ENCODE measurements at places on chromosomes 1 and 21.

- peak; percentile 42 for DNase-seq
Observed at GRCh38 chr1:227766015-227766634, 30.9 kb downstream of the SNAP47 start.

DNA sequence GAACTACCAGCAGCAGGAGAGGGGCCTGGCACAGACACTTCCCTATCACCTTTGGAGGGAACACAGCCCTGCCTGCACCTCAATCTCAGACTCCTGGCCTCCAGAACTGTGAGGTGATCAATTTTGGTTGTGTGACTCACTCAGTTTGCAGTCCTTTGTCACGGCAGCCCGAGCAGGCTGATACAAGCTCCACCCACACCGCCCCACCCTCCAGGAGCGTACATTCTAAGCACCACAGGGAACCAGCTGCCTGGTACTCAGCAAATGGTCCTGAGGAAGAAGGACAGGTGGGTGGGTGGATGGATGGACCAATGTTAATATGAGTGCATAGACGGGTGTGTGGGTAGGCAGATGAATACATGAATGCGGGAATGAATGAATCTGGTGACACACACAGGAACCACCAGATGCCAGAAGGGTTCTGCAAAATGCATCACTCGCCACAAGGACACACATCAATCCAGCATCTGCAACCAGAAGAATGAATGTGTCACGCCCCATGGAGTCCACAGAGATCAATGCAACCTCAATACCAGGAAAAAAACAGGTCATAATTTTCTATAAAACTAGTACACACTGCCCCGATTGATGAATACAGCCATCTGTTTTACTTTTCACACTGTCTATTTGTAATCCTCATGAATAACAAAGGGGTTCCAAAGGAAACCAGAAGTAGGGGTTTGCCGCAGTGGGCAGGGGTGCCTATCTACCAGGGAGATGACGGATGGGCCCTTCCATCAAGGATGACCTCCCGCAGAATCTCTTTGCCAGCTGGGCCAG, 284.5 kb downstream of the NPHP4 start:
- no peak for DNase-seq

DNA sequence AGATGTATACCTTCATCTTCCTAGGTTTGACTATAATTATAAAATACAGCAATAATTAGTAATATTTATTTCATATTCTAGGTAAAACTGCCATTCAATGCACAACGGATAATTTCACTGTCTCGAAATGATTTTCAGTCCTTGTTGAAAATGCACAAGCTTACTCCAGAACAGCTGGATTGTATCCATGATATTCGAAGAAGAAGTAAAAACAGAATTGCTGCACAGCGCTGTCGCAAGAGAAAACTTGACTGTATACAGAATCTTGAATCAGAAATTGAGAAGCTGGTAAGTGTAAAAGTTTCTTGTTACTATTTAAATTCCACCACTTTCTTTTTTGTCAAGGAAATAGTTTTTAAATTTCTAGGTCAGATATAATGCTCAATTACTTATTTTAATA, 30.7 kb downstream of the BACH1 start:
- DNase-seq = no peak

DNA sequence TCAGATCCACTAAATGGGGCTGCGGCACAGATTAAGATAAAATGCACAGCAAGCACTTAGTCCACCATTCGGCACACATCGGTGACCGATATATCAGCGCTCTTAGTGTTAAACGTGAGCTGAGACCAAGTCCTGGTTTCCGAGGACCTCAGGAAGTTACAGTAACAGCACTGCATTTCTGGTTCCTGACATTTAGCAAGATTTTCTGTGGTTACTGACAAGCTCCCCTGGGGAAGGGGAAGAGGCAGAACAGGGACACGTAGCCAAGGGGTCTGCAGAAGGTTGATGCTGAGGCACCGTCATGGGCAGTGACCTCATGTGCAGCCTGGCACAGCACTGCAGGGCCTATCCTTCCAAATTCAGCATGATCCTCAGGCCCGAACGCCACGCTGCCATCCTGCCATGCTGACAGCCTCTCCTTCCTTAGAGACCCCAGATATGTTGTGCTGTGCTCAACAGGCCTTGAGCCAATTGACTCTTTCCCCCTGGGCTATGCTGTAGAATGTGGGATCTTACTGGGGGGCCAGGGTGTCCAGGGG, 13.4 kb upstream of the PEF1 start:
- no peak for DNase-seq

DNA sequence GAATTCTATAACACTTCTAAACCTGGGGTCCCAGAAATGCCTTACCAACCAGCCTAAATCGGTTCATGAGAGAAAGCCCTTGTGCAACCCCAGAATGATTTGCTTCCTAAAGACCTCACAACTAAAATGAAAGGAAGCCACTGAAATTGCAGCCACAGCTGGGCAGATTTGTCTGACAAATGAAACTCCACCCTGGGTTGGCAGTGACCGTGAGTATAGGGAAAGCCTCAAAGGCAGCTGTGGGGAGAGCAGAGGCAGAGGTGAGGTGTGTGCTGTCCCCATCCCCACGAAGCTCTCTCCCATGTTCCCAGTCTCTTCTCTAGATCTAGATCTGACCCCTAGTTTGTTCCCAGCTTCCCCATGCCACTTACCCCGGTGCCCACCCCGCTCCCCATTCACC, 23.1 kb downstream of the RHBDL2 start:
- no peak for DNase-seq

- DNase-seq = no peak
Observed at GRCh38 chr1:185267701-185268100, 49.3 kb downstream of the IVNS1ABP start.

DNA sequence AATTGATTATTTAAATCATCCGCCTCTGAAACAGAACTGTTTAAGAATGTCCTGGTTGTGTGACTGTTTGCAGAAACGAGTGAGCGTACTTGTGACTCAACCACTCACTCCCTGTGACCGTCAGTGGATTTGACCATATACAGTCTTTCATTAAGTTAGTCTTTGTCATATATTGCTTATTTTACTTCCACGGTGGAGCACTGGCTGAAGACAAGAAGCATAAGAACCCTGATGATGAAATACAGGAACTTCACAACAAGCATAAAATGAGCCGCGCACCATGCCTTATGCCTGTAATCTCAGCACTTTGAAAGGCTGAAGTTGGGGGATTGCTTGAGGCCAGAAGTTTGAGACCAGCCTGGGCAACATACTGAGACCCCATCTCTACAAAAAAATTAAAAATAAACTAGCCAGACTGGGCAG, 194.0 kb downstream of the TOMM20 start:
- no peak for DNase-seq

GRCh38 chr1:83596331-83596730, 402.6 kb downstream of the TTLL7 start:
- DNase-seq = no peak

DNA sequence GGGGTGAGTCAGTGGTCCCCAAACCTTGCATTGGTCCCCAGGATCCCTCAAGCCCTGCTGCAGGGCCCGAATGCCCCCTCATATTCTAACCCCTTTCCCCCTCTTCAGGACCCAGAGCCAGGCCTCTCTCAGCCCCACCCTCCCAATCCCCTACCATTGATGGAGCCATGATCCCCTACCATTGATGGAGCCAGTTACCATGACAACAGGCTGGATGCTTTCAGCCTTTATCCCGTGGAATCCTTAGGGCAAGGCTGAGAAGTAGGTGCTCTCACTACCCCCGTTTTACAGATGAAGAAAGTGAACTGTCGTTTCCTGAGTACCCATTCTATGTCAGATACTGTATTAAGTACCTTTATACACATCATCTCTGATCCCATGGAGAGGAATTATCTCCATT, 70.8 kb downstream of the EPHB2 start:
- no peak for DNase-seq

DNA sequence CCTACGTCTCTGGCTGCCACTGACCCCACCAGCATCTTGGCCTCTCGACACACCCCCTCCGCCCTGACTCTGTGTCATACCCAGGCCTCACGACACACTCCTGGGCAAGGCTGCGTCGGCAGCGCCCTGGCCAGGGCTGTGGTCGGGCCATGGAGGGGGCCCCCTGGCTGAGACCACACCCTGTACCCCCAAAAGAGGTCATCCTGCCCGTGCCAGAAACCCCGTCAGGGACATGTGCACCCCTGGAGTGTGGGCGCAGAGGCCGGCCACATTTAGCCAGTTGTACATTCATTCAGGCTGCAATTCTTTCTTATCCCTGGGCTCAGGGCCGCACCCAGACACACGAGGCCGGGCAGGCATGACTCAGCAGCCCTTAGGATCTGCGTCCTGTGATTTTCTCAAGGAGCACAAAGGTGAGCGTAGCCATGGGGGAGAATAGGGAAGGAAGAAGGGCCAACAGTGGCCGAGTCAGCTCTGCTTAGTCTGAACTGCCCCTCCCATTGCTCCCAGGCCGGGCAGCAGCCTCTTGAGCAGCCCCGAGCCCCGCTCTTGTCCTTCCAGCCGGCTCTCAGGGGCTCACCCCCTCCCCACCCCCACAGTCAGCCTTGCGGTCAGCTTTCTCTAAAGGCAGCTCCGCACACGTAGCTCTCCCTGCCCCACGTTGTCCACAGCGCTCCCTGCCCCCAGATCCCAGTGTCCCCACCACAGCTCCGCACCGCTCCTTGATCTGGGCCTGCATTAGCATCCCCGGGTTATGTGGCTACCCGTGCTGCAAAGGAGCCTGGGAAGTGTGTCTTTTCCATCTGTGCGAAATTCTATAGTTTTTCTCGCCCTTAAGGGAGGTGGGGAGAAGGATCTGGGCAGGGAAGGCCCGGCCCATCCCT, 7.9 kb downstream of the CSTB start:
- no peak for DNase-seq

- DNase-seq = no peak
Observed at GRCh38 chr1:163213626-163214025, 10.9 kb upstream of the RGS5 start.

DNA sequence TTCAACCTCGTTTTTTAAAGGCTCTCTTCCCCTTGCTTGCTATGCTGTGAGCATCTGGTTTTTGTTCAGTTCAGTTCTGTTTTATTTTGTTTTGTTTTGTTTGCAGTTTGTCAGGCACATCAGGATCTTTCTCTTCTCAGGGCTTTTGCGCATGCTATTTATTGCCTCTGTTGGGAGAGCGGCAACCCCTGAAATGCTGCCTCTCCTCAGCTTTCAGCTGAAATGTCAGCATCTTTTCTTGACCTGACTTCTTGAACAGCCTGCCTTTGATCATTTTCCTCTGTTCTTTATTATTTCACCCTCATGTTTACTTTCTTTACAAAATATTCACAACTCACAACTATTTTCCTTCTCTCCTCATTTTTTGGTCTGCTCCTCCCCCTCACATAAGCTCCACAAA, 50.4 kb upstream of the RC3H1 start:
- no peak for DNase-seq

DNA sequence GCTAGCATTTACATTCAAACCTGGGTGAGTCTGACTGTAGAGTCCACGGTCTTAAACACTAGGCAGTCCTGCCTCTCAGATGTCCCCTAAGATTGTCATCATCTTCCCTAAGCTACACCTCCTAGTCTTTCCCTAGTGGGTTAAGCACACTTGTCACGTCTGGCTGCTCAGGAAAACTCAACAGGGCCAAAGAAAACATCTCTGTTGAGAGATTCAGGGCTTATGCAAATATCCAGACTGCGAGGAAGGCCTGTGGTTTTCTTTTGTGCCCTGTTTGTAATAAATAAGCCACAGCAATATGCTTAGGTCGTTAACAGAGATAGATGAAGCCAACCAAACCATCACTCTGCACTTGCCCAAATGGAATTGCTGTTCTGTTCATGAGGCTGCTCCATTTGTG, 472.6 kb upstream of the DEPDC1 start:
- no peak for DNase-seq

DNA sequence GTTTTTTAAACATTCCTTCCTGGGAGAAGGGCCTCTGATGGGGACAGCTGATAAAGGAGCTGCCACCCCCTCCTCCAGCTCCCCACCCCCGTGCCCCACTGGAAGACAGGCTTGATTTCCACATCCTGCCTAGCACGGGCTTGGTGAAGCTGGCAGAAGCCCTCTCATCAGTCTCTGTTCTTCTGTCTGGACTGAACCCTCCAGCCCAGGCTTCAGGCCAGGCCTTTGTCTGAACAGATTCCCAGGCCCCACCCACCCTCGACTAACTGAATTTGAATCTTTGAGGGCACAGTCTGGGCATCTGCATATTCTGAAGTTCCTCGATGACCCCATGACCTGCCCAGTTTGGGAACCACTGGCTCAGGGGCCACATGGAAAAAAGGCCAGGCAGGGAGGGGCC, 75.3 kb downstream of the CD58 start:
- DNase-seq = no peak

DNA sequence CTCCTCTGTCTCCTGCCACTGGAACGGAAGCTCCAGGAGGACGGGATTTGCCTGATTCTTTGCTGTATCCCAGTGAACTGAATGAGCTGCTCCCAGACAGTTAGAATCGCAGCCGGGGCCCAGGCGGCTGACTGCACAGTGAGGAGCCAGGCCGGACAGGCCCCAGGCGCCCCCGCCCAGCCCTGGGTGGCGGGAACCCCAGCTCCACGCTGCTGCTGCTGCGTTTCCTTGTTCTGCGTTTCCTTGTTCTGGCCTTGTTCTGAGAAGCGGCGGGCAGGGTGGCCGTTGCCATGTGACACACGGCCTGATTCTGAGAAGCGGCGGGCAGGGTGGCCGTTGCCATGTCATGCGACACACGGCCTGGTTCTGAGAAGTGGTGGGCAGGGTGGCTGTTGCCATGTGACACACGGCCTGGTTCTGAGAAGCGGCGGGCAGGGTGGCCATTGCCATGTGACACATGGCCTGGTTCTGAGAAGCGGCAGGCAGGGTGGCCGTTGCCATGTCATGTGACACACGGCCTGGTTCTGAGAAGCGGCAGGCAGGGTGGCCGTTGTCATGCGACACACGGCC, 56.2 kb downstream of the SLC37A1 start:
- DNase-seq = no peak

DNA sequence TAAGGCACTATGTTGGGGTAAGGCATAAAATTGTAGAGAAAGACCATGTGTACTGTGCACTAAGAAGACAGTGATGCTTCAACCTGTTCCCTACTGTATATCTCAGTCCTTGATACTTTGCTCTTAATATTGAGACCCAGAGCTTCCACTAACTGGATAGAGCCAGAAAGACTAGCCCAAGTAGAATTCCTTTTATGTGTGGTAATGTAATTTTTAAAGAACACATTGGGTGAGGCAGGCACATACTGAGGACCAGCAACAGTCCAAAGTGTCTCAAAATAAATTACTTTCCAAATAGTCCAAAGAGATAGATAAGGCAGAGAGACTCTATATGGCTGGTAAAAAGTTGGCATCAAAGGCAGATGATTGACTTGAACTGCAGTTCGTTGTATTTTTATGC, 31.4 kb upstream of the MROH9 start:
- no peak for DNase-seq

DNA sequence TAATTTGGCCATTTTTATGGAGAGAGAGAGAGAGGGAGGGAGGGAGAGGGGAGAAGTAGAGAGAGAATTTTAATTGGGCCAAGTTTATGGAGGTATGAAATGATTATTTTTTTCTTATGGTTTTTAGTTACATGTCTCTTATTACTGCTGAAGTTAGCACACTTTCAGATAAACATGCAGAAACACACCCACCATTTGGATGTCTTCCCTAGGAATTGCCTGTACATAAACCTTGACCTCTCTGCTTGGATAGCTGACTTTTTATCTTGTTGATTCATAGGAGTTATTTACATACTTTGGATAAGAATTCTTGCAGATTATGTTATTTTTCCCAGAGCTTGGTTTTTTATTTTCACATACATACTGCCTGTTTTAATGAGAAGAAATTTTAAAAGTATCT, 310.2 kb upstream of the ADAMTS5 start:
- no peak for DNase-seq

GRCh38 chr1:212688341-212689047, 11.1 kb downstream of the BATF3 start:
- no peak for DNase-seq

- no peak for DNase-seq
Observed at GRCh38 chr1:157099633-157100009, at the start of gene ETV3L. Gene ETV3L, minus strand, starts transcription at chr1:157099808. Its CDS starts 285 bp downstream, at chr1:157099523.

All from stimulated activated naive CD4-positive, alpha-beta T cell (primary cell).